CD8-positive, alpha-beta memory T cell (primary cell): ENCODE measurements at places on chromosomes 4 and X.
A peak's percentile ranks its signal among the peaks of the same experiment; 100 is the strongest.

DNA sequence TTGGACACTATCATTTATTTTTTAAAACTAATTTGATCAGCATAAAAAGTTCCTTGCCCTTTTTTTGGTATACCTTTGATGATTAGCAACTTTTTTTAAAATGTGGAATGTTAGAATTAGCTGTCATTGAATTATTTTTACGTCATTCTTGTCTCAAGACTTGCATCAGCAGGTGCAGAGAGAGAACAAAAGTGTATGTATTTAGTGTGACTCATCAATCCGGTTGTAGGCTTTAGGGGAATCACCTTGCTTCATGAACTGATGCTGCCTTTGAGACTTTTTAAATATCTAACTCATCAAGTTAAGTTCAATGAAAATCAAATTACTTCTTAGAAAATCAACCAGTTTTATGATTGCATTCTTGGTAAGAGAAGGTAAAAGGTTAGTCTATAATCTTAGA is 125.1 kb downstream of the ARX start:
- DNase-seq: no peak
- H3K27me3 ChIP-seq: no peaks in the 10 kb centered on the region
- H3K27ac ChIP-seq: no peak overlapping the region
- no peak overlapping the region for H3K4me3 ChIP-seq

DNA sequence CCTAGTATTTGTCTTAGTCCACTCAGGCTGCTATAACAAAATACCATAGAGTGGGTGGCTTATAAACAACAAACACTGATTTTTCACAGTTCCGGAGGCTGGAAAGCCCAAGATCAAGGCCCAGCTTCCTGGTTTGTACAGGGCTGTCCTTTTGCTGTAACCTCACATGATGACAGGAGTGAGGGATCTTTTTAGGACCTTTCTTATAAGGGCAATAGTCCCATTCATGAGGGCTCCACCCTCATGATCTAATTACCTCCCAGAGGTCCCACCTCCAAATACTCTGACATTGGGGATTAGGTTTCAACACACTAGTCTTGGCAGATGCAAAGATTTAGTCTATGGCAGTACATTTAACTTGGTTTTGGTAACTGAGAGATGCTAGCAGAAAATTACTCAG is 20.9 kb downstream of the GPAT3 start:
- no peak overlapping the region for H3K27ac ChIP-seq
- H3K27me3 ChIP-seq: no peaks in the 10 kb centered on the region
- no peak for DNase-seq
- no peaks in the 10 kb centered on the region for H3K36me3 ChIP-seq

DNA sequence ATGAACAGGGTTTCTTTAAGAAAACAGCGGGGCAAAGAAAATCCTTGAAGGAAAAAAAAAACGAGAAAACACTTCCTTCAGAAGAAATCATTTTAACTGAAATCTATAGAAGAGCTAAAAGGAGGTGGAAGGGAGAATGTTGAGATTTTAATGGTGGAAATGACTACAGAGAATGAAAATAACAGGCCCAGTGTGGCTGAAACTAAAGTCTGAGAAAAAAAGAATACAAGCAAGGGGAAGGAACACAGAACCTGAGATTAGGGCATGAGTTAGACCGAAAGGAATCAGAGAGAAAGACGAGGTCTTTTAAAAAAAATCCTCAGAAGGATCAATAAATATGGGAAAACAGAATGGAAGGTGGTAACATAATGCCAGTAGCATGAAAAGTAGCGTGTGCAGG is 1230.0 kb upstream of the TENM3 start:
- no peaks in the 10 kb centered on the region for H3K36me3 ChIP-seq
- no peak overlapping the region for H3K4me3 ChIP-seq
- DNase-seq: no peak
- no peaks in the 10 kb centered on the region for H3K4me1 ChIP-seq

GRCh38 chrX:14398725-14399124 is 130.6 kb upstream of the GLRA2 start:
- no peaks in the 10 kb centered on the region for H3K4me1 ChIP-seq
- no peak for DNase-seq
- no peaks in the 10 kb centered on the region for H3K27me3 ChIP-seq
- no peak overlapping the region for H3K4me3 ChIP-seq

DNA sequence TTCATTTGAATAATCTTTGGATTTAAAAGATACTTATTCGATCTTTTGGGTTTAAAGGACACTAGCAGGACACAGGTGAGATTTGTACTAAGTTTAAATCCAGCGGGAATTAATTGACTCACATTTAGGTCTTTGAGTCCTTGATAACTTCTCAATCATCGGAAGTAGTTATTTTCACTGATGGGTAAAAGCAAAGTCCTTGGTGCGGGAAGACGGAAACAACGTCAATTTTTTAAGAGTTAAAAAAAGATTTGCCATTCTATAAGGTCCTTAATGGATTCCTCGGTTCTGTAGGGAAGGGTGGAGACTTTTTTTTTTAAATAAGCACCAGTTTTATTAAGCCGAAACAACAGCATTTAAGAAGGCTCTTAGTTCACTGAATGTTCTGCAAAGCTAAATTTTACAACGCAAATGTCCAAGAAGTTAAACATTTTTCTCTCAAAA is 2.9 kb downstream of the TMSB4X start:
- peak overlapping the region; percentile 65 for H3K27ac ChIP-seq
- no peak for DNase-seq
- H3K36me3 ChIP-seq: peaks cover 22% of the 10 kb centered on the region
- no peaks in the 10 kb centered on the region for H3K27me3 ChIP-seq
- peaks cover 43% of the 10 kb centered on the region for H3K4me1 ChIP-seq

GRCh38 chr4:62053974-62054373 is 853.8 kb downstream of the ADGRL3 start:
- H3K4me1 ChIP-seq: no peaks in the 10 kb centered on the region
- H3K36me3 ChIP-seq: no peaks in the 10 kb centered on the region
- H3K27ac ChIP-seq: no peak overlapping the region
- H3K4me3 ChIP-seq: no peak overlapping the region

GRCh38 chr4:76011700-76012387 is 4.5 kb upstream of the CXCL9 start:
- no peak overlapping the region for H3K4me3 ChIP-seq
- no peak for DNase-seq
- H3K4me1 ChIP-seq: no peaks in the 10 kb centered on the region
- H3K27ac ChIP-seq: no peak overlapping the region
- no peaks in the 10 kb centered on the region for H3K36me3 ChIP-seq

DNA sequence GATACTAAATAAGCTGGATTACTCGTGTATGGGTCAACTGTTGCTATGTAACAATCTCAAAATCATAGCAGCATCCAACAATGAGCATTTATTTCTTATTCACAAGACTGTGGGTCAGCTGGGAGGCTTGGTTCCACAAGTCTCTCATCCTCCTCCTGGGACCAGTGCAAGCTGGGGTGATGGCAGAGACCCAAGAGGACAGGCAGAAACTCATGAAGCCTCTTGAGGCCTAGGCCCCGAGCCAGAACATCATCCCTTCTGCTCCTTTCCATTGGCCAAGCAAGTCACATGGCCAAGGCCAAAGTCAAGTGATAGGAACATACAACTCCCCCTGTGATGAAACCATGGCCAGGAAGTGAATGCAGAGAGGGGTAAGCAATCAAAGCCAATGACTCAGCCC is 422.1 kb downstream of the BCOR start:
- no peak for DNase-seq

GRCh38 chr4:56127716-56128115 is 179.0 kb downstream of the CEP135 start:
- H3K4me1 ChIP-seq: no peaks in the 10 kb centered on the region
- no peaks in the 10 kb centered on the region for H3K27me3 ChIP-seq
- DNase-seq: no peak

DNA sequence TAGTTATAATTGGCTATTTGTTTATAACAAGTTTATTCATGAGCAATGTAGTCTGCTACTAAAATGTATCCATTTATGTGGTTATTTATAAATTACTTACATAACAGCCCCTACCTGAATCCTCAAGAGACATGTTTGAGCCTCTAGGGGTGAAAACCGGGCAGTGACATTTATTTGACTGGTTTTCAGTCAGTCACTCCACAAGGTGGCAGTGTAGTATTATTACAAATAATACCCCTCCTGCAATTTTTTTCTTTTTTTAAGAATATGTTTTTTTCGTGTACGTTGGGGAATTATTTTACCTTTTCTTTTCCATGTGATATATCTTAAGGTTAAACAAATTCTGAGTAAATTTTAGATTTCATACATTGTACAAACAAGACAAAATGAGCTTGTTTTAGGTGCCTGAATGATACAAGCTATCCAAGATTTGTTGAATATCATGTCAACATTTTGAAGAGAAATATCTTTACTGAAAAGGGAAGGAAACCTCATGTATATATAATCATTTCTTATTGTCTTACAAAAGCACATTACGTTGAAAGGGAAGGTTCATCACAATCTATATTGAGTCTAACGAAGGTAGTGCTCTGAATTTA is 598.7 kb upstream of the TECRL start:
- no peak overlapping the region for H3K27ac ChIP-seq
- H3K36me3 ChIP-seq: no peaks in the 10 kb centered on the region
- no peaks in the 10 kb centered on the region for H3K4me1 ChIP-seq
- no peaks in the 10 kb centered on the region for H3K27me3 ChIP-seq
- no peak for DNase-seq

DNA sequence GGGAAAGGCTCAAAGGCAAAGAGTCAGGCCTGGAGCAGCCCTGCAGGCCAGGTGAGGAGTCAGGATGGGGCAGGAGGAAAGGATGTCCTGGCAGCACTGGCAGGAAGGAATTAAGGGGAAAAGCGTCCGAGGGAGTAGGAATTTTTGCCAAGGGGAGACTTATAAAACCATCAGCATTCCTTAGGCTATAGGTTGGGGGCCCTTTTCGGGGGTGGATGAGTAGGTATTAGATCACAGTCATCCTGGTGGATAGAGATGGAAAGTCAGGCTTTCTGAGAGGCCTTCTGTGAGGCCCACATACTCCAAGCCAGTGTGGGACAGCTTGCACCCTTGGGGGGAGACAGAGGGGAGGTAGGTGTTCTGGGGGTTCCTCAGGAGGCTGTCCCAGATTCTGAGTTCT is 12.3 kb downstream of the STARD8 start:
- H3K4me3 ChIP-seq: no peak overlapping the region
- no peaks in the 10 kb centered on the region for H3K4me1 ChIP-seq
- H3K27ac ChIP-seq: no peak overlapping the region
- H3K27me3 ChIP-seq: no peaks in the 10 kb centered on the region

DNA sequence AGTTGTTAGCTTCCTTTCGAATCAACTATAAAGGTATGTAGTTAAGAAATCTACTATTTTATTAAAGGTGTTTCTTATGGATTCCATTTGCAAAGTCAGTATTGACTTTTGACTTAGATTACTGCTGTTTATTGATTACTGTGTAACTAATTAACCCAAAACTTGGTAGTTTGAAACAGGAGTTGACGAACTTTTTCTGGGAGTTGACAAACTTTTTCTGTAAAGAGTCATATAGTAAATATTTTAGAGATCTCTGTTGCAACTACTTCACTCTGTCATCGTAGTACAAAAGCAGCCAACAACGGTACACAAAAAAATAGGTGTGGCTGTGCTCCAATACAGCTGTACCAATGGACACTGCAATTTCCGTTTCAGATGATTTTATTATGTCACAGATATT is 30.2 kb downstream of the AGA start:
- H3K27ac ChIP-seq: no peak overlapping the region
- no peak for DNase-seq
- no peaks in the 10 kb centered on the region for H3K36me3 ChIP-seq
- H3K27me3 ChIP-seq: no peaks in the 10 kb centered on the region
- H3K4me3 ChIP-seq: no peak overlapping the region
- no peaks in the 10 kb centered on the region for H3K4me1 ChIP-seq

DNA sequence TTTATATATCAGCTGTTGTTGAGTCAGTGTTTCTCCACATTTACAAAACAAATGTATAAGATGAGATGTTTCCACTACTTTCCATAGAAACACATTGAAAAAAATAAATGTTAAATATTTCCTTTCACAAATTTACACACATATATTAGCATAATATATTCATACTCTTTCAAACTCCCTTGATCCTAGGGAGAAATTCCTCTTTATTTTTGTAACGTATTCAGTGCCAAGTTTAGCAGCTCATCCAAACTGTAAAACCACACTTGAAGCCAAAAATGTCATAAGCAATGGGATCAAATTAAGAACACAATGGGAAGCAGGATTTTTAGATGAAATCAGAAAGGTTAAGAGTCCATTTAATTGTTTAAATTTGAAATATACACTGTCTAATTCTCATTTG is 381.1 kb upstream of the MAD2L1 start:
- DNase-seq: no peak
- no peaks in the 10 kb centered on the region for H3K4me1 ChIP-seq
- no peaks in the 10 kb centered on the region for H3K36me3 ChIP-seq
- H3K4me3 ChIP-seq: no peak overlapping the region
- no peak overlapping the region for H3K27ac ChIP-seq

- no peaks in the 10 kb centered on the region for H3K27me3 ChIP-seq
- peaks cover 40% of the 10 kb centered on the region for H3K36me3 ChIP-seq
- no peaks in the 10 kb centered on the region for H3K4me1 ChIP-seq
- no peak overlapping the region for H3K27ac ChIP-seq
- H3K4me3 ChIP-seq: no peak overlapping the region
Observed at GRCh38 chr4:7007944-7008343, 35.2 kb upstream of the TADA2B start.

DNA sequence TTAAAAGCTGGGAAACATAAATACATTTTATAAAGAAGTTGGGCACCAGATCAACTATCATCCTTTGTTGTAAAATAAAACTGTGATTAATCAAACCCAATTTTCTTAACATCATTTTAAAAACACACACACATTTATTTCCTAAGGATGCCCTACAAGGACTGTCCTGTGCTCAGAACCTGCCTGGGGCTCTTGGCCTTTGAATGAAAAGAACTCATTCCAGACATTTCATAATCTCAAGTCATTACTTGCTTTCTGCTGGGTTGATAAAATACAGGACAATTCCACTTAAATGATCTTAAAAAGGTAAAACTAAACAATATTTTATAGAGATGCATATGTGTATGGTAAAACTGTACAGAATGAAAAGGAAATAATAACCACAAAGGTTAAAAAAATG is 2.8 kb downstream of the SH3D19 start:
- no peak for DNase-seq
- no peaks in the 10 kb centered on the region for H3K4me1 ChIP-seq
- no peaks in the 10 kb centered on the region for H3K36me3 ChIP-seq
- no peak overlapping the region for H3K27ac ChIP-seq

- no peaks in the 10 kb centered on the region for H3K4me1 ChIP-seq
- no peaks in the 10 kb centered on the region for H3K27me3 ChIP-seq
- DNase-seq: no peak
- H3K4me3 ChIP-seq: no peak overlapping the region
- H3K27ac ChIP-seq: no peak overlapping the region
Observed at GRCh38 chr4:162341533-162341932, 177.7 kb upstream of the FSTL5 start.

DNA sequence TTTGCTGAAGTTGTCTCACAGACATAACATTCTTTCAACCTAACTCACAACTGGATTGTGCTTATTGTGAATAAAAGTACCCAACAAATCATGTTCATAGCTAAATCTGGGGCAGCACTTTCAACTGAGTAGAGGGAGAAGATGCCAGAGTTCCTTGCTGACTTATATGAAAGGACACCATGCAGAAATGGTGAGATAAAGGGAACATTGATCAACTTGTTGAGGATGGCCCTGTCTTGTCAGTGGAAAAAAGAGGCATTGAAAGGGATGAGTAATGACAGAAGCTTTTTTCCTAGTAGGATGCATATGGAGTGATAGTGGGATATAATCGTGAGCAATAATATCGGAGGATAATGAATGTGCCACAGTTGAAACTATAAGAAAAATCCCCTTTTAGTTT is 221.7 kb downstream of the ARHGAP24 start:
- H3K36me3 ChIP-seq: no peaks in the 10 kb centered on the region
- H3K27me3 ChIP-seq: no peaks in the 10 kb centered on the region
- H3K4me3 ChIP-seq: no peak overlapping the region
- H3K27ac ChIP-seq: no peak overlapping the region
